Activated T-cell treated with anti-CD3 and anti-CD28 coated beads, Interleukin-2, amount 50 U/mL, for 72 hours (primary cell): ENCODE measurements at places on chromosomes 16 and 17. TPM values are rescaled to one million over a fixed set of nuclear protein-coding genes. Genes with fewer than 3 reads are reported as not detected.

Gene HSD11B2
- total RNA-seq, result 0.53 TPM

Gene SOX9
- total RNA-seq, result not detected

Gene FBXW10B
- 1.5 TPM for total RNA-seq

Gene SMARCD2
- total RNA-seq, result 121 TPM

Gene LDHD
- total RNA-seq, result 0.43 TPM

DNA sequence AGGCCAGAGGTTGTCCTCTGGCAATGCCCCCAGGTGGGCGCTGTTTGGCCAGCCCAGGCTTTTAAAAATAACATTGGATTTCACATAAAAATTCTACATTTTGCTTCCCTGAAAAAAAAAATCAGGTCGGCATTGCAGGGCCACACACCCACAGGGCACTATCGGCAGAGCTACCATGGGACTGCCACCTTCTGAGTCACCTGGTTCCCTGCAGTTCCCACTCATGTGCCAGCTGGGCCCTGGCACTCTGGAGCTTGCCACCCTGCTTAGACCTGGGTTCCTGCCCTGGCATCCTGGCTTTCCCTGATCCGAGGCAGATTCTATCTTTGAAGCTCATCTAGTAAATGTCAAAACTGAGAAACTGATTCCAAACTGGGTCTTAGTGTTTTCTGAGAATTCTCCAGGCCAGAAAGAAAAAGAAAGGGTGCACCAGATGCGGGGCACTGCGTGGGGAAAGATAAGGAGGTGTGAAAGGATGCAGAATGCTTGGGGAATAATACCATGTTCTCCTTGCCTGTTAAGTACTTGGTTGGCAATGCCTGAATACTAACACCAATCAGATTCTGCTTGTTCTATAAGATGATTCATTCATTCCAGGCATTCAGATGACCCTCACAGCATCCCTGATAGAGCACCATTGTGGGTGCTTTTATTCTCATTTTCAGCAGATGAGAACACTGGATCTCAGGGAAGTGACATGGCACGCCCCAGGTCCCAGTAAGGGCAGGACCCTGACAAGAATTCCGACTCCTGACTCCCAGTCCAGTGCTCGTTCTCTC lies 51.8 kb downstream of the RAI1 start:
- no peak for DNase-seq
- no peaks in the 10 kb centered on the region for H3K27me3 ChIP-seq
- H3K27ac ChIP-seq, result no peak overlapping the region

DNA sequence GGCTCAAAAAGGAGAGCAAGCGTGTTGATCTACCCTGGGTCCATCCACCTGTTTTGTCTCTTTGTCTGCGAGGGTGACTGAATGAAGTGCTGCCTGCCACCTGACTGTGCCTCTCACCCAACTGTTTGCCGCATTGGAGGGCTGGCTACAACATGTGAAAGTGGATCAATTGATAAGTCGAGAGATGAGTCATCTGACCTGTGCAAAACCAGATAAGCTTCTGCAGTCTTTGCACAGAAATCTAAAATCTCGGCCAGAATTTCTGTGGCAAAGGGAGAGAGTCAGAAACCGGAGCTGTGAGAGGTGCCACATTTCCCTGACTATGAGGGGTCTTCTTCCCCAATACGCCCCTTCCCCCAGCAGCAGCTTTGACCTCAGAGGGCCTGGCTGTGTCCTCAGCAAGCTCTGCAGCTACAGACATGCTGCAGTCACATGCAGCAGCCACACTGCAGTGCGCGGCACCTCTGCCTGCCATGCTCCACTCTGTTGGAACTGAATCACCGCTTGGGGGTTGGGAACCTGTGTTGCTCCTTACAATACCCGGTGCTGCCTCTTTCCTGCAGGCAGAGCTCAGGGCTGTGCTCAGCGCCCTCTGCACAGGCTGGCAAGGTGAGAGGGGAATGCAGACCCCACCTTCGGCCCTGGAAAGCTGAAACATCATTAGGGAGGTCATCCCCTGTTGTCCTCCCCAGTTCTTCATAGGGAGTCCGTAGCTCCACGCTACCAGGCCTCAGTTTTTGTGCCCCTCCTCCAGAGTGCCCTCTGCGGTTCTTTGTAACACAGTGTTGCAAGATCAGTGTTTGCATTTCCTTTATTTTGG lies 16.2 kb upstream of the HAS3 start:
- peak; percentile 39 for DNase-seq
- peaks cover 3% of the 10 kb centered on the region for H3K36me3 ChIP-seq
- H3K4me1 ChIP-seq, result peaks cover 16% of the 10 kb centered on the region
- no peak overlapping the region for H3K27ac ChIP-seq
- H3K27me3 ChIP-seq, result no peaks in the 10 kb centered on the region

GRCh38 chr17:951325-952132 lies 28.0 kb downstream of the NXN start:
- H3K4me1 ChIP-seq, result no peaks in the 10 kb centered on the region
- no peak overlapping the region for H3K27ac ChIP-seq
- peaks cover 11% of the 10 kb centered on the region for H3K27me3 ChIP-seq
- no peak for DNase-seq
- no peak overlapping the region for H3K4me3 ChIP-seq

DNA sequence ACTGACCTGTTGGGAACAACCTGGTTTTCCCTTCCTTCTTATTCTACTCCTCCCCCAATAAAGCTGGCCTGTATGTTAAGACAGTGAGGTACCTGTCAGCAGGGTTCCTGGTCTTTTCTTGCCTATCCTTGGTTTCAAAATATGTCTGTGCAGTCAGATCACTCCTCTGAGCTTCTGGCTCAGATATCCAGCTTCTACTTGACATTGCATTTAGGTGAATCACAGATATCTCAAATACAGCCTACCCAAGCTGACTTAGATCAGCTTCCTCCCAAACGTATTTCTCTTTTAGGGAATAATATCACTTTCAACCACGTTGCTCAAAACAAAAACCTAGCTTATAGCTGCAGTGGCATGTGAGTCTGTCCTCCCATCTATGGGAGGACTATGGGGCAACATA lies 48.7 kb downstream of the TEX14 start:
- H3K36me3 ChIP-seq, result no peaks in the 10 kb centered on the region
- no peak overlapping the region for H3K4me3 ChIP-seq
- H3K27ac ChIP-seq, result no peak overlapping the region
- peaks cover 5% of the 10 kb centered on the region for H3K4me1 ChIP-seq
- no peak for DNase-seq

- no peak for DNase-seq
- no peak overlapping the region for H3K27ac ChIP-seq
- no peak overlapping the region for H3K4me3 ChIP-seq
- H3K36me3 ChIP-seq, result peaks cover 2% of the 10 kb centered on the region
These were observed 232.3 kb upstream of the NLRP1 start for GRCh38 chr17:5816491-5817070.

- no peak overlapping the region for H3K27ac ChIP-seq
- H3K4me3 ChIP-seq, result no peak overlapping the region
- H3K36me3 ChIP-seq, result no peaks in the 10 kb centered on the region
- H3K27me3 ChIP-seq, result no peaks in the 10 kb centered on the region
- no peak for DNase-seq
These were observed 6.6 kb upstream of the ATP6V0C start for GRCh38 chr16:2507052-2507659.

DNA sequence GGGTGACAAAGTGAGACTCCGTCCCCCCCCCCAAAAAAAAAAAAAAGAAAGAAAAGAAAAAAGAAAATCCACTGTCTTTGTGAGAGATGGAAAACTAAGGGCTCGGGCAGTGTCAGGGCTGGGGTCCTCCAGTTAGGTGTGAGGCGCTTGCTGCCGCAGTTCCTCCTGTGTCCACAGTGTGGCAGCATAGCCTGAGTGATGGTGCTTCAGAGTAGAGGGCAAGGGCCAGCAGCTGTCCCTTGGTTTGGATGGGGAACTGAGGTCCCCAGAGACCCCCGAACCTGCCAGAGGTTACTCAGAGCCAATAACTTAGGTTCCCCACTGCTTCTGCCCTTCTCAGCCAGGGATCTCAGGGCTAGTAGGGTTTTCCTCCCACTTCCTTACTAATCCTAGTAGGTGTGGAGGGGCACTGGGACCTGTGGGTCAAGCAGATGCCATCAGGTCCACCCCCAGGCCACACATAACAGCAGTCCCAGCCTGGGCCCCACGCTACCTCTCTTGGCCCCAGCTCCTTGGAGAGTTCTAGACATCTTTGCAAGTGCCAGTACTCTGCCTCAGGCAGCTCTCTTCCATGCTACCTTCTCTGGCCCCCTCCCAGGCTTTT lies 7.9 kb upstream of the LLGL1 start:
- peak; percentile 81 for DNase-seq
- H3K27me3 ChIP-seq, result no peaks in the 10 kb centered on the region
- no peak overlapping the region for H3K4me3 ChIP-seq
- no peaks in the 10 kb centered on the region for H3K4me1 ChIP-seq

GRCh38 chr17:58314706-58315015 lies 13.9 kb downstream of the TSPOAP1 start:
- H3K36me3 ChIP-seq, result no peaks in the 10 kb centered on the region
- H3K27me3 ChIP-seq, result no peaks in the 10 kb centered on the region
- peaks cover 30% of the 10 kb centered on the region for H3K4me1 ChIP-seq

DNA sequence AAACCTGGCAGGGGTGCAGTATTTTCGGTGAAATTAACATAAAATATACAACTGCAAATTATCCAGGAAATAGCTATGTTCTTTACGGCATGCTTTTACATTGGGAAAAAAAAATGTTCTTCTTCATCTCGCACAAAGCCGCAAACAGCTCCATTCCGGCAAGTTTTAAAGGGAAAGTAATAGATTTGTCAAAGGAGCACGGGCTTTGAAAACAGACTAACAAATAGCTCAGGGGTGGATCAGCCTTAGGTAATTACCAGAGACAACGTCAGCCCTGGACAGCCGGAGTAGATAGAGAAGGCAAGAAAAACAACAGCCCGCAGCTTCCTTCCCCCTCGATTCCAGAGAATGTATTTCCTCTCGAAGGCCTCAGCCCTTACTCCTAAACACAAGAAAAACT lies 222.5 kb downstream of the C16orf78 start:
- no peak for DNase-seq
- no peak overlapping the region for H3K4me3 ChIP-seq
- H3K4me1 ChIP-seq, result peaks cover 8% of the 10 kb centered on the region
- H3K36me3 ChIP-seq, result no peaks in the 10 kb centered on the region
- no peak overlapping the region for H3K27ac ChIP-seq

DNA sequence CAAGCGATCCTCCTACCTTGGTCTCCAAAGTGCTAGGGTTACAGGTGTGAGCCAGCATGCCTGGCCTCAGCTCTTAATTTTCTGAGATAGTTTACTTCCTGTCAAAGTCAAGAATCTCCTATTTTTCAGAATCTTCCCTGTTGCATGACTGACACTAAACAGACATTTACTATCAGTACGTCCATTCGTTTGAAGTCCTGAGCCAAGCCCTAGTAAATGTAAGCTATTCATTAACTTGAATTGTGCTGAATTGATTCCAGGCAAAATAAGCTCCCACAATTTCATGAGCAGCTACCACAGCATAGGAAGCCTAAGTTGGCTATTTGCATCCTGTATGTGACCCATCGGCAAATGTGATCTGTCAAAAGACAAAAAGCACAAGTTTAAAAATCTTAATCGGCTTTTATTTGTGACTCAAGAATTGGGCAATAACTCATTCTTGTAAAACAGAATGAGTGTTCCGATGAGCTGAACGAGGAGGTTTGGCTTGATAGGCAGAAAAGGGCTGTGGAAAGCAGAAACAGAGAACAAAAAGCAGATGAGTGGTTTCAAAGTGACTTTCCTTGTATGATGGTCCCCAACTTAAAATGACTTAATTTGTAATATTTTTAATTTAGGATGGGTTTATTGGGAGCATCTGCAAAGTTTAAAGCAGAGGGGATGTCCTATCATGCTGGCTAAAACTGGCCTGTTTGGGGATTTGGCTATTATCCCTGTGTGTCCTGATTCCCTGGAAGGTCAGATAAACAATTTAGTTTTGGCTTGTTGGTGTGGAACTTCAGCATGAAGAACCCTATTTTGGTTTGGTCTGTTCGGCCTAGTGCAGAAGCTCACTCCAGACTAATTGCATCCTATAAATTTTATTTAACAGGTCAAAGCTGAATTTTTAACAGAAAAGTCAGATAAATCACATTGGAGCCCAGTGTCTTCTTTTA lies 14.2 kb downstream of the RNF112 start:
- H3K4me3 ChIP-seq, result no peak overlapping the region
- H3K27ac ChIP-seq, result no peak overlapping the region

DNA sequence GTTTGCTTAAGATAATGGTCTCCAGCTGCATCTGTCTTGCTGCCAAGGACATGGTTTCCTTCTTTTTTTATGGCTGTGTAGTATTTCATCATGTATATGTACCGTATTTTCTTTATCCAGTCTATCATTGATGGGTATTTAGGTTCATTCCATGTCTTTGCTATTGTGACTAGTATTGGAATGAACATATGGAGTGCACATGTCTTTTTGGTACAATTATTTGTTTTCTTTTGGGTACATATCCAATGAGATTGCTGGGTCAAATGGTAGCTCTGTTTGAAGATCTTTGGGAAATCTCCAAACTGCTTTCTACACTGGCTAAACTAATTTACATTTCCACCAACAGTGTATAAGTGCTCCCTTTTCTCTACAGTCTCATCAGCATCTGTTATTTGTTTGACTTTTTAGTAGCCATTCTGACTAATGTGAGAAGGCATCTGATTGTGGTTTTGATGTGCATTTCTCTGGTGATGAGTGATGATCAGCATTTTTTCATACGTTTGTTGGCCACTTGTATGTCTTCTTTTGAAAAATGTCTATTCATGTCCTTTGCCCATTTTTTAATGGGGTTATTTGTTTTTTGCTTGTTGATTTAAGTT lies 66.2 kb downstream of the TNFRSF13B start:
- H3K36me3 ChIP-seq, result no peaks in the 10 kb centered on the region
- no peak overlapping the region for H3K27ac ChIP-seq
- DNase-seq, result no peak
- H3K4me3 ChIP-seq, result no peak overlapping the region
- H3K4me1 ChIP-seq, result peaks cover 42% of the 10 kb centered on the region

DNA sequence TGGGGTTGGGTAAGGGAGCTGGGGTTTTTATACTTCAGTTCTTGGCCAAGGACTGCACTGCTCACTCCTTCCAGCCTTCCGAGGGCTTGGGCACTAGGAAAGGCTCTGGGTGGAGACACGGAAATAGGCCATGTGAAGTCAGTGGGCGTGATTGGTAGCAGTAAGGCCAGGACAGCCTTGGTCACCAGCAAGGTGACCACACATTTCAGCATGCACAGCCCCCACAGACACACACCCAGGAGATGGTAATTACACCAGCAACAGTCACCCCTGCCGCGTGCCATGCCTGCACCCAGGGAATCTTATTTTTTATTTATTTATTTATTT lies 252.5 kb downstream of the SEC14L1 start:
- no peak overlapping the region for H3K27ac ChIP-seq
- no peak for DNase-seq
- no peaks in the 10 kb centered on the region for H3K36me3 ChIP-seq
- H3K4me3 ChIP-seq, result no peak overlapping the region

GRCh38 chr16:83652943-83653342 lies 154.8 kb upstream of the HSBP1 start:
- DNase-seq, result no peak
- H3K4me3 ChIP-seq, result no peak overlapping the region
- H3K27ac ChIP-seq, result no peak overlapping the region
- no peaks in the 10 kb centered on the region for H3K27me3 ChIP-seq
- H3K4me1 ChIP-seq, result no peaks in the 10 kb centered on the region

GRCh38 chr16:82257990-82258389 lies 88.0 kb upstream of the MPHOSPH6 start:
- peaks cover 12% of the 10 kb centered on the region for H3K36me3 ChIP-seq
- DNase-seq, result no peak
- H3K27me3 ChIP-seq, result peaks cover 49% of the 10 kb centered on the region
- no peak overlapping the region for H3K27ac ChIP-seq
- H3K4me1 ChIP-seq, result no peaks in the 10 kb centered on the region

GRCh38 chr16:4869147-4869805 lies 22.0 kb downstream of the UBN1 start:
- no peak overlapping the region for H3K4me3 ChIP-seq
- DNase-seq, result no peak
- H3K36me3 ChIP-seq, result no peaks in the 10 kb centered on the region
- H3K4me1 ChIP-seq, result no peaks in the 10 kb centered on the region
- H3K27ac ChIP-seq, result no peak overlapping the region
